ENCODE measurements at places on chromosomes 3 and 15.
A peak's percentile ranks its signal among the peaks of the same experiment; 100 is the strongest.

GRCh38 chr15:38627689-38628277 is 63.2 kb upstream of the RASGRP1 start:
- no peak for DNase-seq

- DNase-seq, result no peak
Observed at GRCh38 chr3:32592011-32592410, 21.4 kb upstream of the DYNC1LI1 start.

DNA sequence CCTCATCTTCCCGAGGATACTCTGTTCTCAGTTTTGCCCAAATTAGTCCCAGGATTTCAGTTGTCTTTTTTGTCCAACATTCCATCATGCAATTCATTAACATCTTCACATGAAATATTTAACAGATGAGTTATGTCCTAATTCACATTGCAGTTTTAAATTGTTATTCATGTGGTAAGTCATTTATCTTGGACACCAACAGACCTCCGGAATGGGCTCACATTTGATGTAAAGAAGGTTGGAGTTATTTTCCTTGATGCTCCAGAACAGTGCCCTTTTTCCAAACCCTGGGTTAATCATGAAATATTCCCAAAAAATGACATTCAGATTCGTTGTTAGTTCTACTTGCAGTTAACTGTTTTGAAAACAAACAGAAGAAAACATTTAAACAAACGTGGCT is 32.8 kb upstream of the LRTM1 start:
- DNase-seq, result no peak

GRCh38 chr15:79028411-79028964 is 62.1 kb downstream of the RASGRF1 start:
- DNase-seq, result peak; percentile 59

GRCh38 chr3:167798443-167798842 is 62.9 kb downstream of the SERPINI1 start:
- DNase-seq, result no peak

- DNase-seq, result no peak
Observed at GRCh38 chr3:140199743-140200142, 264.8 kb downstream of the CLSTN2 start.

DNA sequence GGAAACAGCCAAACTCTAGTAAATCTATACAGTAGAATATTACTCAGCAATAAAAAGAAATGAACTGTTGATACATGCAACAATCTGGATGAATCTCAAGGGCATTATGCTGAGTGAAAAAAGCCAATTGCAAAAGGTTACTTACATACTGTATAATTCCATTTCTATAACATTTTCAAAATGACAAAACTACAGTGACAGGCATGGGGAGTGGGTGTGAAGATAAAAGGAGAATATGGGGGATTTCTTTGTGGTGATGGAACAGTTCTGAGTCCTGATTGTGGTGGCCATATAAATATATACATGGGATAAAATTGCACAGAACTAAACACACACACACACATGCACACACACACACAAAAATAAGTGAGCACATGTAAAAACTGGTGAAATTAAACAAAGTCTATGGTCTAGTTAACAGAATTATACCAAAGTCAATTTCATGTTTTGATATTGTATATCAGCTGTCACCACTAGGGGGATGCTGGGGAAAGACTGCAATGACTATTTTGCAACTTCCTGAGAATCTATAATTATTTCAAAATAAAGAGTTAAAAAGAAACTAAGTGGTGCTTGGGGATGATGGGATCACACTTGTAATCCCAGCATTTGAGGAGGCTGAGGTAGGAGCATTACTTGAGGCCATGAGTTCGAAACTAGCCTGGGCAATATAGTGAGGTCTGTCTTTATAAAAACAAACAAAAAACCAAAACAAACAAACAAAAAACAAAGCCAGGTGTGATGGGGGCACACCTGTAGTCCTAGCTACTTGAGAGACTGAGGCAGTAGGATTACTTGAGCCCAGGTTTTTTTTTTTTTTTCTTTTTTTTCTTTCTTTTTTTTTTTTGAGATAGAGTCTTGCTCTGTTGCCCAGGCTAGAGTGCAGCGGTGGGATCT is 66.0 kb downstream of the SPTSSB start:
- DNase-seq, result peak; percentile 26

DNA sequence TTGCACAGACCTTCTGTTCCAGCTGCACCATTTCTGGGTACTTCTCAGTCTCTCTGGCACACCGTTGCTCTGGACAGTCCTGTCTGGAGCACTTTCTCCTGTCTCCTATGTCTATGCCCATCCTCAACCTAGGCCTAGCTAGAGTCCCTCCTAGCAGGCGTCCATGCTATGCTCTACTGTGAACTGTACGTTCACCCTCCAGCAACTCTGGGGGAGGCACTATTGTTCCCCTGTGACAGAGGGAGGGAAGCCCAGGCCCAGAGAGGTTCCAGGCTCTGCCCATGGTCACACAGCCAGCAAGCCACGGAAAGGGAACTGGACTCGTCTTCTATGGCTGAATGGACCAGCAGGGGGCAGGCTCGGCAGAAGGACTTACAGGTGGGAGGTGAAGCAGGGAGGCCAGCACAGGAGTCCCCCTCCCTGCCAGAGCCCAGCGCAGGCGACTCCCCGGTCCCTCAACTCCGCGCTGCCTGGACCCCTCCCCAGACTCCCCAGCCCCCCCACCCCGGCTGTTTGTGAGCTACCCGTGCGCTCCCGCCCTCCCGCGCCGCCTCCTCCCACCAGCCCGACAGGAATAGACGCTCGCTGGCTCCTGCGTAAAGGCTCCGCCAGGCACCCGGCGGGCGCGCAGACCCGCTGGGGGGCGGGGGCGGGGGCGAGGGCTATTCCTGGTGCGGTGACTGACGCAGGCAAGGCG is 1.7 kb upstream of the LINGO1 start:
- peak; percentile 70 for DNase-seq

DNA sequence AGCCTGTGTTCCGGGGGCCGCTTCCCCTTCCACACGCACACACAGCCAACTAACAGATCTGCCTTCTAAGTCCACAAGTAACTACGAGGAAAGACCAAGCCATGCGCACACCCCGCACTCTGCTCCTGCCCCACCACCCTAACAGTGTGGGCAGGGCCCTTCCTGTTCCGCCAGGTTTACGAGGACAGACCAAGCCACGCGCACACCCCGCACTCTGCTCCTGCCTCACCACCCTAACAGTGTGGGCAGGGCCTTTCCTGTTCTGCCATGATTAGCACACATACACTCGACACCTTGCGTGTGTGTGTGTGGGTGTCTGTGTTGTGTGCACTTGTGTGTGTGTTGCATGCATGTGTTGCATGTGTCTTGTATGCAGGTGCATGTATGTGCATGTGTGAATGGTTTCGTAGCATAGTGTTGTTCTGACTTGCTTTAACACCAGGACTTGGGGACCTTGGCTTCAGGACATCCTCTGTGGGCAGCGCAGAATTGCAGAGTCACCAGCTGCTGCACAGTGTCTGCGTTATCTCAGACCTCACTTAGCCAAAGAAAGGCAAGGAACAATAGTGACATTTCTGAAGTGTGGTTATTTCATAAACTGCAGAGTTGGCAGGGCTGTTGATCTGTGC is 114.4 kb downstream of the CHSY1 start:
- DNase-seq, result no peak

DNA sequence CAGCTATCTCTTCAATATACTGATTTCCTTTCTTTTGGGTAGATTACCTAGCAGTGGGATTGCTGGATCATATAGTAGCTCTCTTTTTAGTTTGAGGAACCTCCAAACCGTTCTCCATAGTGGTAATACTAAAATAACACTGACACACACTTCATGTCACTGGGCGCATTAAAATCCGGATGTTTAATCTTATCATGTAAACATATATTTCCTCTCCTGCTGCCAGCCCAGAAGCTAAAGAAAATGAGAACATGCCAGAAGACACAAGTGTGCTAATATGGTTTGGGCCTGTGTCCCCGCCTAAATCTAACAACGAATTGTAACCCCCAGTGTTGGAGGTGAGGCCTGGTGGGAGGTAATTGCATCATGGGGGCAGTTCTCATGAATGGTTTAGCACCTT is 23.6 kb upstream of the KCNMB2 start:
- DNase-seq, result no peak

DNA sequence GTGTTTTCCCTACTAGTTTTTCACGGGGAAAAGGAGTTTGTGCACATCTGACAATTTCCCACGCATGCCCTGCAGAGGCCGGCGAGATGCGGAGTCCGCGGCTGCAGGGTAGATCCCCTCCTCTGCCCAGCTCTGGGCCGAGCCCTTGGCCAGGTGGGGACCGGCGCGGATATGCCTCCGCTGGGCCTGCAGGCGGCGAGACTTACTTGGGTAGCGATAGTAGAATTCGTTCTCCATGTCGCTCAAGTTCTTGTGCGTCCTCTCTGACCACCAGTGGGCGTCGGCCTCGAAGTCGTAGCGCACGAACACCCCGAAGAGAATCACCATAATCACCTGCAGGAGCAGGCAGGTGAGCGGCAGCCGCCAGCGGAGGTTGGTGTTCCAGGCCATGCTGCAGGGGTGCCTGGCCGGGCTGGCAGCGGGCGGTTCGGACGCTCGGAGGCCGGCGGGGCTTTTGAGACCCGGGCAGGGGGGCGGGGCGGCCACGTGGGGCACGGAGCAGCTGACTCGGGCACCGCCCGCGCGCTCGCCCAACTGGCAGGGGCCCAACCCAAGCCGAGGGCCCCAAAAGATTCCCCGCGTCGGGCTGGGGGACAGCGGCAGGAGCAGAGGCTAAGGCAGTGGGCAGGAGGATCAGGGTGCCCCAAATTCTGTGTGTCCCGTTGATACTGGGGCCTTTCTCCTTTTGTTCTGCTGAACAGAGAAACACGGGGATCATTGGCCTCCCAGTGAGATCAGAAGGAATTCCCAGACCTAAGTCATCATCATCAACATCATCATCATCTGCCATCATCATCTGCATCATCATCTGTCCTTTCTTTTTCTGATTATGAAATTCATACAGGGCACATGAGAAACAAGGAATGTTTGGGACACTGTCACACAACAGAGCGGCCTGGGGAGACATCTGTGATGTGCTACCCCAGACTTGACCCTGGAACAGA is at the start of gene RHCG:
Gene RHCG, minus strand, starts transcription at position 429 of the 944 bp plus-strand sequence. Its CDS starts 39 bp downstream, at position 390.
- DNase-seq, result peak; percentile 34

- no peak for DNase-seq
Observed at GRCh38 chr15:69013726-69014406, 629 bp upstream of the NOX5 start.

- DNase-seq, result no peak
Observed at GRCh38 chr15:88993662-88994061, 80.5 kb upstream of the MFGE8 start.

Data from MM.1S (cell line).